ENCODE measurements at places on chromosomes 7 and 10. TPM values are rescaled to one million over a fixed set of nuclear protein-coding genes. Genes with fewer than 3 reads are reported as not detected.

OR2A1 gene
- total RNA-seq, result not detected

DNA sequence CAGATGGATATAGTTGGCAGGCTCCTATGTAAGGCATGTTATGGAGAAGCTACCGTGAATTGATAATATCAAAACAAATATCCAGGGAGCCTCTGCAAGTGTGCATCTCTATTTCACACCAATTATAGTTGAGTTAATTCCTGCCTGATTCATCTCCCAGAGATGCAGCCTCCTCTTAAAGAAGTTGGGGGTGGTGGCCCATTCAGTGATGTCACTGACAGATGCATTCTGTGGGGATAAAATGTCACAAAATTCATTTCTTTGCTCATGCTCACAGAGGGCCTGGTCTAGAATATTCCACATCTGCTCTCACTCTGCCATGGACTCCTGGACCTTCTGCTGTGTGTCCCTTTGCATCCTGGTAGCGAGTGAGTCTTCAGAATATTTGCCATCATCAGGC, 189.1 kb upstream of the PRSS1 start:
- DNase-seq, result no peak

DNA sequence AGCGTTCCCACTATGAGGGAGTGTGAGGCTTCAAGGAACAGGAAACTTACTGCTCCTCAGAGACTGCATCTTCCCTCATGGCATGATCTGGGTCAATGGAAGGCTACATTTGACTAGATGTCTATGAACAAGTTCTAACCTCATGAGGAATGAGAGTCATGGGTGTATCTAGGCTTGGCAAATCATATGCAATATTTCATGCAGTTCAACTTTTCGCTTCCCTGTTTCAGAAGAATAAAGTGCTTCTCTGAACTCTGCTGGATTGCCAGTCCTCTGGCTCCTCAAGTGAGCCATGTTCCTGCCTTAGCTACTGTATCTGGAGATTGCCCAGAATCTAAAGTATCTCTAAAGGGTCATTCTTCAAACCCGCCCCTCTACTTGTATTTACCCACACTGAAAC, 54.3 kb upstream of the SEMA3A start:
- DNase-seq, result no peak

GRCh38 chr10:21355591-21356011, 169.9 kb downstream of the SKIDA1 start:
- peak; percentile 65 for DNase-seq

- DNase-seq, result no peak
Measured at GRCh38 chr10:88953662-88954061, 1.1 kb upstream of the ACTA2 start.

MEPCE gene
- 23.2 TPM for total RNA-seq

ASZ1 gene
- total RNA-seq, result not detected
